AG20443 (cell line): ENCODE measurements at places on chromosomes 1 and 21.

- no peak for DNase-seq
These were observed 21.8 kb downstream of the TMEM201 start for GRCh38 chr1:9610548-9610947.

GRCh38 chr1:165905853-165906252 lies 78.4 kb downstream of the UCK2 start:
- DNase-seq, result no peak

GRCh38 chr1:185720633-185721272 lies 13.4 kb upstream of the HMCN1 start:
- DNase-seq, result no peak

DNA sequence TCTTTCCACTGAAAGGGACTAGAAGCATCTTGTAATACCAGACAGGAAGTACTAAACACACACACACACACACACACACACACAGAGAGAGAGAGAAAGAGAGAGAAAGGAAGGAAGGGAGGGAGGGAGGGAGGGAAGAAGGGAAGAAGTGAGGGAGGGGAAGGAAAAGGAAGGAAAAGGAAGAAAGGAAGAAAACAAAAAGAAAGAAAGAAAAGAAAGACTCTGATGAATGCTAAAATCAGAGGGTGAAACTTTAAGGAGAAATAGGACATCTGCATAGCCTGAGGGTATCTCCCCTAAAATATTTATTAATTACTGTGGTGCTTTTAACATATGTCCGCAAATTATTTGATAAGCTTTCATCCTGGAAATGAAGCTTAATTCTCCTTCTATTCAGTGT lies 10.6 kb downstream of the TRIT1 start:
- DNase-seq, result no peak

GRCh38 chr1:67429528-67430357 lies 459 bp downstream of the SERBP1 start:
- DNase-seq, result peak; percentile 41

GRCh38 chr1:28878796-28879195 lies 35.6 kb upstream of the EPB41 start:
- no peak for DNase-seq

DNA sequence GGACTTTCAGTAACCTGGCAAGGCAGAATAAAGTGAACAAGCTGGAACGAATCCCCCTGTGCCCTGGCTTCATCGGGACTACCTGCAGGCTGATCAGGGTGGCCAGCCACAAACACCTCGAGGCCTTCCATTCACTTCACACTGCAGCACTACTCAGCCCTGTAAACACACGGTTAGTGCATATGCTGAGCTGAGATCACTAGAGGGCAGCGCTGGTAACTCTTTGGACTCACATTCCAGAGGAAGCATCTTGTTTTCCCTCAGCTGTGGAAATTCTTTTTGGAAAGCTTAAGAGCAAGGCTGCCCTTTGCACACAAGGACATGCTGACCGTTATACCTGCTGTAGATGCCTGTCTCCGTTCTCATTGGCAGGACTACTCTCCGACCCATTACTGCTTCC lies 32.1 kb downstream of the PCSK9 start:
- DNase-seq, result peak; percentile 77

GRCh38 chr1:69082312-69082711 lies 485.4 kb upstream of the LRRC7 start:
- no peak for DNase-seq

- DNase-seq, result peak; percentile 40
These were observed 669 bp upstream of the ARL8A start for GRCh38 chr1:202145068-202145743.

- DNase-seq, result no peak
These were observed 79.4 kb upstream of the ACTL8 start for GRCh38 chr1:17675744-17676143.

DNA sequence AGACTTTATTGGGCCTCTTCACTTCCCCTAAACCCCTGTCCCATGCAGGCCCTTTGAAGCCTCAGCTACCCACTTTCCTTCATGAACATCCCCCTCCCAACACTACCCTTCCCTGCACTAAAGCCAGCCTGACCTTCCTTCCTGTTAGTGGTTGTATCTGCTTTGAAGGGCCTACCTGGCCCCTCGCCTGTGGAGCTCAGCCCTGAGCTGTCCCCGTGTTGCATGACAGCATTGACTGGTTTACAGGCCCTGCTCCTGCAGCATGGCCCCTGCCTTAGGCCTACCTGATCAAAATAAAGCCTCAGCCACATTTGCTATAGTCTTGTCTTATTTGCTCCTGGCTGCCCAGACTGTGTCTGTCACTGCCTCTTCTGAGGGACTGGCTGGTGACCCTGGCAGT lies 5.5 kb downstream of the GSTM4 start:
- no peak for DNase-seq

DNA sequence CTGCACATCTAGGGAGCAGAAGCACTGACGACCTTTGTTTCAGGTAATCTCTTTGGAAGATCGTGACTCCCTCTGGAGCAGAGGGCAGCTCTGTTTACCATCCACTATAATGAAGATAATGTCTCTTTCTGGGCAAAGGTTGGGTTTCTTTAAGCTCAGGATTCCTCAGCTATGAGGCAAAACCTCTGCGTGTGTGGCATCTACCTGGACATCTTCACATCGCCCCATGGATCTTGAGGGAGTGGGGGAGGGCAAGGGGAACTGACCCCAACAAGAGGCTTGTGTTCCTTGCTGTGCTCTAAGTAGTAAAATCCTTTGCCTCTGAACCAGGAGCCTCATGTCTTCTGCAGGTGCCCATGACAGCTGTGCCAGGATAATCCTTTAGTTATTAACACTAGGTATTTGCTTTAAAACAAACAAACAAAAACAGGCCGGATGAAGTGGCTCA lies 19.6 kb downstream of the SPATA45 start:
- no peak for DNase-seq

GRCh38 chr1:32247983-32248889 lies 1.2 kb downstream of the FAM167B start:
- peak; percentile 90 for DNase-seq

- DNase-seq, result no peak
These were observed 16.4 kb downstream of the S100A7 start for GRCh38 chr1:153444078-153444477.

- DNase-seq, result no peak
These were observed 21.7 kb downstream of the ECE1 start for GRCh38 chr1:21268281-21269239.

- DNase-seq, result peak; percentile 30
These were observed 201.0 kb upstream of the PTBP2 start for GRCh38 chr1:96520579-96520947.

DNA sequence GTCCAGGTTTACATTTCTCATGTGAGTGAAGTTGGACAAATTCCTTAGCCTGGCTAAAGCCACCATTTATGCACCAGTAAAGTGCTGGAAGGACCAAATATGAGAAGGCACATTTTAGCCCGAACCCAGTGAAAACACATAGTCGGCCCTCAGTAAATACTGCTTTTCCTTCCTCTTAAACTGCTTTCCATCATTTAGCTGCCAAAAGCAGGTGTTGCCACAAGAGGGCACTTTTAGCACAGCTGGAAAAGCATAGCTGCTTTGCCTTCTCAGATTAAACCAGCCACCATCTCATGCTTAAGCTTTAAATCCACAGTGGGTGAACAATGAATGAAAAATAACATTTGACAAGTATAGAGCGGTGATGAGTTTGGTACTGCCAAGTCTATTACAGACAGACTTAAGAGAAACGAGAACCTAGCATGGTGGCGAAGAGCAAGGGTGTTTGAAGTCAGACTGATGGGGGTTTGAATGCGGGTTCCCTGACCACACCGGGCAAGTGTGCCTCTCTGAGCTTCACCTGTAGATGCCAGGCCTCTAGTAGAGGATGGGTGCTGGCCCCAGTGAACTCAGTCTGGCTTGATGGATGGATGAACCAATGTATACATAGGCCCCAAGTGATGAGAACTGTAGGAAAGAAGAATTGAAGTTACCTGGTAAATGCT lies 57.8 kb downstream of the SLC35D1 start:
- peak; percentile 66 for DNase-seq

DNA sequence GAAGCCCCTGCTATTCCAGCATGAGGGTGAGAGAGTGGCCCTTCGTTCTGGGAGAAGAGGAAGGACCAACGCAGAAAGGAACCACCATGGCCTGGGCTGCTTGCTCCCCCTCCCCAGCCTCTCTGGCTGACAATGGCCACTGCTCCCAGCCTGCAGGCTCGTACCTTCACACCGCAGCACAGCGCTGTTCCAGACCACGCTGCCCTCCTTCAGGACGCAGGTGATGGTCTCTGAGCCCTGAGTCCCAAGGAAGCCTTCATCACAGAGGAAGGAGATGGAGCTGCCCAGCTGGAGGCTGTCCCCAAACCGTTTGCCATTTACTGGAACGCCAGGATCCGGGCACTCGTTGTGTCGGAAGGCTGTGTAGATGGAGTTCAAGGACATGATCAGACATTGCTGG lies 124.9 kb upstream of the HMGB4 start:
- DNase-seq, result no peak

DNA sequence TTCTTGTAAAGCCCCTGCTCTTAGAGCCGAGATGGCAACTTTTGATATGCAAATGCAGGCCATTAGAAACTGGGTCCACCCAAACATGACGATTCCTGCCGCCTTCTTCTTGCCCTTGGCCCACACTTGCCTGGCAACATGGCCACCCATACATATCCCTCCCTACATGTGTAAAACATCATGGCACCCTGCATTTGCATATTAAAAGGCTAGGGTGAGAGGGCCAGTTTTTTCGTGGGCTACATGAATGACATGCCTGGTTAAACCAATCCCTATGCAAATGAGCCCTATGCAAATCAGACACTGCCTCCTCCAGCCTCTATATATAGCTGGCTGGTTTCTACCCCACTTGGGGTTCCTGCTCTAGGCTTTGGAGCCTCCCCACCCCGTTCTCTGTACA lies 18.8 kb downstream of the PLA2G2A start:
- DNase-seq, result no peak

GRCh38 chr1:150813028-150813707 lies 5.1 kb upstream of the CTSK start:
- peak; percentile 83 for DNase-seq

GRCh38 chr1:231779081-231779480 lies 152.5 kb downstream of the DISC1 start:
- no peak for DNase-seq

- peak; percentile 46 for DNase-seq
These were observed 252.2 kb upstream of the ADAMTS5 start for GRCh38 chr21:27219068-27219467.

GRCh38 chr1:232084584-232085223 lies 458.1 kb downstream of the DISC1 start:
- peak; percentile 19 for DNase-seq
